ENCODE measurements at places on chromosomes 1 and 21.

DNA sequence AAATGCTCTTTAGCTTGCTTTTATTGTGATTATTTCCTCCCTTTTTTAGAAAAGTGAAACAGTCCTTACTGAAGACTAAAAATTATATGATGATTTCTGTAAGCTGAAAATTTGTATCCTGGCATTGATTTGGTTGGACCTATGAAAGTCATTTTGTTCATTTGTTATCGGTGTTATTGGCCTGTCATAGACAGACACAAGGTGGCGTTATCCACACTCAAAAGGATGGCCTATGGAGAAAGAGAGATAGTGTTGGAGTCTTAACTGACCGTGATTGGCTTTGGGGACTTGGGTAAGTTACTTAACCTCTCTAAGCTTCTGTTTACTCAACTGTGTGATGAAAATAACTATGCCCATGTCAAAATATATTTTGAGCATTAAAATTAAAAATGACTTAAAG, 203.6 kb upstream of the CHODL start:
- DNase-seq = peak; percentile 30

DNA sequence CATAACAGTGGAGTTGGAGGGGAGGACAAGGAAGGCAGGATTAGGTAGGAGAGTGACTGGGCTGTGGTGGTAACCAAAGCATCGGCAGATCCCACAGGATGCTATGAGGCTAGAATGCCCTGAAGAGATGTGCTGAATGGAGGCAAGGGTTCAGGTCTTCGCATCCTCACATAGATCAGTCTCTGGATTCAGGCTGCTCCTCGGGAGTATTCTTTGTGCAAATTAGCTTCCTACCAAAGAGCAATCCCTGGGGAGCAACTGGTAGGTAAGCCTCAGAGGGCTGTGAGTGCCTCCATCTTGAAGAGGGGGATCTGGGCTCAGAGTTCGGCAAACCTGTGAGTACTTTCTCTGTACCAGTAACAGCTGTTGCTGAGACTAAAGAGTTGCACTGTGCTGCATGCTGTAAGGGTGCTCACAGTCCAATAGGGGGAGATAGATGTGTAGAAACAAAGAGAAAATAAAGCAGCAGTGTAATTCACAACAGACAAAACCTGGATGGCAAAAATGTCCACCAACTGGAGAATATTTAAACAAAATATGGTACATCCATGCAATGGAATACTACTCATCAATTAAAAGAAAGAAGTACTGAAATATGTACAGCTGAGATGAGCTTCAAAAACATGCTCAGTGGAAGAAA, 322.4 kb upstream of the DEPDC1 start:
- peak; percentile 35 for DNase-seq

DNA sequence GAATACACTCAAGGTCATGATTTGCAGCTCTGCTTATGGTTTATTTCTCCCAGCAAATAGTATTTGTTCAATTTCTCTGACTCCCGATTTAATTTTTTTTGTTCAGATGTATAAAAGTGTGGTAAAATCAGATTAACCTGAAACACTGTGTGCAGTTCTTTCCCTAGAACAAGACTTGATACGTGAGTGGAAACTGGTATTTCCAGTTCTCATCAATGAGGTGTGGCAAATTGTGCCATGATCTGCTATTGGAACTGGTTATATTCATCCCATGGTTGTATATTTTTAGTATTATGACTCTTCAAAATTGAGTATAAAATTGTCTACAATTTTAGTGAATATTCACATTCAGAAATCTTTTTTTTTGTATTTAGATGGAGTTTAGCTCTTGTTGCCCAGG, 76.8 kb upstream of the IVNS1ABP start:
- no peak for DNase-seq

GRCh38 chr1:198107091-198107501, 49.7 kb upstream of the NEK7 start:
- no peak for DNase-seq

GRCh38 chr1:77558591-77559164, 123.8 kb downstream of the ZZZ3 start:
- no peak for DNase-seq

DNA sequence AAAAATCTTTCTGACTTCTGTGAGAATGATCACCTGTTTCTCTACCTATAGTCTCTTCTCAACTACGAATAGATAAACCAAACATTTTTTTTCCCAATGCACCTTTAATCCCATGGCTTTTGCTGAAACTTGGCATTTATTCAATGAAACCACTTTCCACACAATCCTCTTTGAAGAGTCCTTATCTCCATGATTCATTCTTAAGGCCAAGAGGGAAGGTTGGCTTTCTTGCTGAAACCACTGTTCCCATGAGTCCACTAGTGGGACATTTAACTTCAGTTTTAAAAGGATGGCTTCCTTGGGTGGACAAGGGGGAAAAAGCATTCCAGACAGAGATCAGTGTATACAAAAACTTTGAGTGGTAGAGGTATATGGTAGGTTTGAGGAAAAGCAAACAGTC, 73.6 kb downstream of the CRB1 start:
- no peak for DNase-seq

Data from iPS-NIHi11 (cell line).